Left forelimb (tissue), 1 donor: ENCODE measurements at places on chromosomes 1 and 21.

GRCh38 chr1:204692325-204692840 is 6.8 kb upstream of the LRRN2 start:
- DNase-seq: no peak

DNA sequence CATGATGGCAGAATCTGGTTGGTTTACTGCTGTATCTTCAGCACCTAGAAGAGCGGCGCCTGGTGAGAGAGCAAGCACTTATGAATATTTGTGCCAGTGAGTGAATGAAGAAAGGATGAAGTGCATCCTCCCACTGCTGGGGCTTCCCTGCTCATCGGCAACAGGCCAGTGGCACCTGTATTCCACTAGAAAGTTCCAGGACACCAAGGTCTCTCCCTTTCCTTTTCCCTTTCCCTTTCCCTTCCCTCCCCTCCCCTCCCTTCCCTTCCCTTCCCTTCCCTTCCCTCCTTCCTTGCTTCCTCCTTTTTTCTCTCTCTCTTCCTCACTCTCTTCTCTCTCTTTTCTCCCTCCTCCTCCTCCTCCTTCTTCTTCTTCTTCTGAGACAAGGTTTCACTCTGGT is 86.2 kb downstream of the DAB1 start:
- no peak for DNase-seq

DNA sequence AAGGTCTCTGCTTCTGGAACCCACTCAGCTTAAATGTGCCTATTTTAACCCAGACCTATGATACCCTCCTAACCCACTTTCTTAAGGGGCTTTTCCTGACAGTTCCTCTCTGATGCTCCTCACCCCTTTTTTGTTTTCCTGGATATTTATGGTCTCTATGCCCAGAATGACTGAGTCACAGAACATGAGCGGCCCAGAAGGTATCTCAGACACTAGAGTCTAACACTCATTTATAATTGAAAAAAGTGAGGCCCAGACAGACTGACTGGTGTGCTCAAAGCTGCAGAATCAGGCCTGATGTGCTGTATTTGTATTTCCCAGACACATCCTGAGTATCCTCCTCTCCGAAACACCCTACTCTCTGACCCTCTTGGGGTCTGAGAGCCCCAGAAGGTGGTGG is 44.0 kb downstream of the LRRC71 start:
- DNase-seq: no peak

DNA sequence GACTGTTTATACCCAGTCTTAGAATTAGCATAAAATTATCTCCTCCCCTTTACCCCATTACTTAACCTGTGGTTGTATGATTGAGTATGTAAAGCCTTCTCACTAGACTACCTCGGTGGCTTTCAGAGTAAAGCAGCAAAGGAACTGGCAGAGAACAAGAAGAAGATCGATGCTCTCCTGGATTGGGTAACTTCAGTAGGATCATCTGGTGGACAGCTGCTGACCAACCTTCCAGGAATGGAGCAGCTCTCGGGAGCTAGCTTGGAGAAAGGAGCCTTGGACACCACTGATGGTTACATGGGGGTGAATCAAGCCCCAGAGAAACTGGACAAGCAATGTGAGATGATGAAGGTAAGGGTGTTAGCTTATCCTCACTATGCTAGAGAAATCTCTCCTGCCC is 138.6 kb upstream of the BMP8A start:
- no peak for DNase-seq

DNA sequence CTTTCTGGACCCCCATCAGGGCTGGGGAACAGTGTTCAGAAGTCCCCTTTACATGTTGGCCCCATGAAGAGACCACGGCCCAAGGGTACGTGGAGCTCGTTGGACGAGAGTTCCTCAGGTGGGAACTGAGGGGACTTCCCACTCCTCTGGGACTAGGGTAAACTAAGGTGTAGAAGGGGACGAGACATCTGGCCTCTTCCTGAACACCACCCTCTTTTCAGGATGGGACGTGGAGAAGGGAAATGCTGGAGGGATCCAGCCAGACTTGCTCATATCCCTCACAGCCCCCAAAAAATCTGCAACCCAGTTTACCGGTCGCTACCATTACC is 2.0 kb downstream of the NAXE start:
- no peak for DNase-seq

GRCh38 chr1:28986306-28986910 is 72.0 kb downstream of the EPB41 start:
- DNase-seq: no peak

- DNase-seq: no peak
Observed at GRCh38 chr1:119080586-119080985, 59.9 kb downstream of the WARS2 start.

DNA sequence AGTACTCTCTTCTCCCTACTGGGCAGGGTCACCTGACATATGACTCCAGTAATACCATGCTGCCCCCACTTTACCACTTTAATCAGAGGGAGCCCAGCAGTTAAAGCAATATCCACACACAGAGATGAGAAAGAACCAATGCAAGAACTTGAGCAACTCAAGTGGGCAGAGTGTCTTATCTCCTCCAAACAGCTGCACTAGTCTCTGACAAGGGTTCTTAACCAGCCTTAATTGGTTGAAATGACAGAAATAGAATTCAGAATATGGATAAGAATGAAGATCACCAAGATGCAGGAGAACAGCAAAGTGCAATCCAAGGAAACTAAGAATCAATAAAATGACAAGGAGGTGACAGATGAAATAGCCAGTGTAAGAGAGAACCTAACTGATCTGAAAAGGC is 91.0 kb downstream of the KCNT2 start:
- DNase-seq: no peak

DNA sequence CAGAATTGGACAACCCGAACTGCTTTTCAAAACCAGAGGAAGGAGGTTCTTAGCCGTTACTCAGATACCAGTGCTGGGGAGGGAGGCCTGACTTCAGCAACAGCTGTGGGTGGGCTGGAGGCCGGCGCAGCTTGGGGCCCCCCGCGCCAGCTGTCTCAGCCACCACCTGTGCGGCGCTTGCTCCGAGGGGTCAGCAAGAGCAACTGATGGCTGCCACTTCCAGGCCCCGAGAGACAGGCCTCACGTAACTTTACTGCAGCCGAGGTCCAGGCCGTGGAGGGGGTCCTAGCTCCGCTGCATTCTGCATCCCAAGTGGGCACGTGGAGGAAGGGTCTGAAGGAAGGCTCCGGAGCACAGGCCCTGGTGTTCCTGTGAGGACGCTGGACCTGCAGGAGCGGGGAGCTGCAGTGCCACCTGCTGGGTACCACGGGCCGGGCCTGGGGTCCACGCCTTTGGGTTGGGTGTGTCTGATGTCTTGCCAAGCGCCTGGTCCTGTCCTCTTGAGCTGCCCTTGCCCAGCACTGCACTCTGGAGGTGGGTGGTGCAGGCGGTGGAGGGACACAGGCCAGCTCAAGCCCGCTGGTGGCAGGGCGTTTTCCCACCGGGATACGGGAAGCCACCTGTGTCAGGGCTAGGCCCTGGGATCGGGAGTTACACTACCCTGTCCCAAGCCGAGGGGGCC is 9.8 kb downstream of the THAP3 start:
- peak; percentile 76 for DNase-seq

GRCh38 chr1:245807306-245807705 is 652.5 kb downstream of the KIF26B start:
- DNase-seq: no peak

DNA sequence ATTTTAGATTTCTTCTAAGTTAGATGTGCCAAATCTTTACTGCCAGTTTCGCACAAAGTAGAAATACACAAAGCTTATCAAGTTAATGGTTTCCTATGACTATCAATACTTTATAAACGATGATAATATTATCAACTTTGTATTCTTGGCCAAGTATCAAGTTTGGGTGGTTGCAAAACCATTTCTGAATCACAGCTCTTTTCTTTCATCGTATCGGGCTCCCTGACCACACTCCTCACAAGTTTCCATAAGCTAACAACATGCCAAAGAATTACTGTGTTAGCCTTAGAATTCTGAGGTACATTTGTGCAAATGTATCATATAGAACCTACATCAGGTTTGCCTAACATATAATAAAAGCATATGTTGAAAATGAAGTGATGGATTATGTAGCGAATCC is 311.0 kb downstream of the KCTD3 start:
- DNase-seq: no peak

DNA sequence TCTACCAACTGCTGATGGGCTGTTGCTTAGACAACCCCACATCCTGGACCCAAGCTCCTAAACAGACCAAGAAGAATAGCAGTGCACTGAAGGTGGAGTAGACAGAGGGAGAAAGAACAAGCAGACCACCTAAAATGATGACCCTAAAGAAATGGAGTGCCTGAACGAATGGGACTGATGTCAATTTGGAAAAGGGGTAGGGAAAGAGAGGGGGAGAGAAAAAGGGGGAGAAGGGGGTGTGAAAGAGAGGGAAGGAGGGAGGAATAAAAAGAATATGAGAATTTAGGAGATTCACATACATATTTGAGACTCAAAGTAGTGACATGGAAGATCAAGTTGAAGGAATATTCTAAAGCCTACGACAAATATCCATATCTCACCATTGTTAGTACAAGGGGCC is 144.4 kb upstream of the DUSP10 start:
- no peak for DNase-seq

DNA sequence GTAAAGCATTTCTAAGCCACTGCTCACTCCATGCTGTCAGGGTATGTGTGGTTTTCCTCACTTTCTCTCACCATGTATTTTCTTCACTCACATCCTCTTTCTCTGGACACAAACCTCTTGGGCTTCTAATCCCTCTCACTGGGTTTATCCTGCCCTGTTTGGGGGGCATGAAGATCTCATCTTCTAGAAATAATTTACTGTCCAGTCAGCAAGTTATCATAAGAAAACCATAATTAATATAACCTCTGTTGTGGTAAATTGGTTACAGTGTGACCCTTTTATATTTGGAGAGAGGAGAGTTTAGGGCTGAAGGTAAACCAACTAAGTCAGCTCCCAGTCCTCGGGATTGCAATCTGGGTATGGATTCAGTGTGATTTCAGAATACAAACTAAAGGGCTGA is 213.8 kb upstream of the PROX1 start:
- no peak for DNase-seq

DNA sequence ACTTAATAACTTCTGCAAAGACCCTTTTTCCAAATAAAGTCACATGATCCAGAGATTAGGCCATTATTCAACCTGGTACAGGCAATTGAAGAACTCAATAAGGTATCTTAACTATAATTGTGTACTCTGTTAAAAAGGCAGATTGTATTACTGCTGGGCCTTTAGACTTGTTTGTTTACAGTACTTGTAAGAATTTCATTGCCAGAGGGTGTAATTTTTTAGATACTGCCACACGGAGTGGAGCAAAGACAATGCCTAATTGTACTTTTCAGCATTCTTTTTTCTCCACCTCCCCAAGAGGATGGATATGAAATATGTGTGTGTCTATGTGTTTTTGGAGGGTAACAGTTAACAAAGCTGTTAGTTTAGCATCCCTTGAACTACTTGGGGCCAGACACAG is 47.5 kb downstream of the HUNK start:
- no peak for DNase-seq

GRCh38 chr1:223353939-223354338 is 10.0 kb downstream of the SUSD4 start:
- no peak for DNase-seq

DNA sequence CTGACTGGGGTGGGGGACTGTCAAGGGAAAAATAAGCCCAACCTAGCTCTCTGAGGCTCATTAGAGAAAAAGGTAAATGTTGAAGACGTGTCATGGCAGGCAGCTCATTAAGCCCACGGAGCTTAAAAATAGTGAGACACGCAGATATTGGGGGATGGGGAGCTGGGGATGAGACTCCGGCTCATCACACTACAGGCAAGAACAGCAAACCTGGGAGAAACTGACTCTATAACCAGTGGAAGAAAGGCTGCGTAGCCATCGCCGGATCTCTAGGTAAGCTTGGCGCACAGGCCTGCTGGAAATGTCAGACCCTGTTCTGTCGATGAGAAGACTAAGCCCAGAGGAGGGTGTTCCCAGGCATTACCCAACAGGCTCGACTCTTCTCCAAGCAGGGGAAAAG is 78.0 kb downstream of the SYT2 start:
- DNase-seq: no peak

- DNase-seq: no peak
Observed at GRCh38 chr21:42681296-42682206, 28.1 kb downstream of the PDE9A start.

GRCh38 chr1:193338194-193338593 is 151.8 kb upstream of the B3GALT2 start:
- DNase-seq: no peak

GRCh38 chr1:109011335-109011734 is 30.6 kb downstream of the WDR47 start:
- no peak for DNase-seq

- DNase-seq: no peak
Observed at GRCh38 chr21:39685991-39686390, 59.0 kb upstream of the IGSF5 start.

DNA sequence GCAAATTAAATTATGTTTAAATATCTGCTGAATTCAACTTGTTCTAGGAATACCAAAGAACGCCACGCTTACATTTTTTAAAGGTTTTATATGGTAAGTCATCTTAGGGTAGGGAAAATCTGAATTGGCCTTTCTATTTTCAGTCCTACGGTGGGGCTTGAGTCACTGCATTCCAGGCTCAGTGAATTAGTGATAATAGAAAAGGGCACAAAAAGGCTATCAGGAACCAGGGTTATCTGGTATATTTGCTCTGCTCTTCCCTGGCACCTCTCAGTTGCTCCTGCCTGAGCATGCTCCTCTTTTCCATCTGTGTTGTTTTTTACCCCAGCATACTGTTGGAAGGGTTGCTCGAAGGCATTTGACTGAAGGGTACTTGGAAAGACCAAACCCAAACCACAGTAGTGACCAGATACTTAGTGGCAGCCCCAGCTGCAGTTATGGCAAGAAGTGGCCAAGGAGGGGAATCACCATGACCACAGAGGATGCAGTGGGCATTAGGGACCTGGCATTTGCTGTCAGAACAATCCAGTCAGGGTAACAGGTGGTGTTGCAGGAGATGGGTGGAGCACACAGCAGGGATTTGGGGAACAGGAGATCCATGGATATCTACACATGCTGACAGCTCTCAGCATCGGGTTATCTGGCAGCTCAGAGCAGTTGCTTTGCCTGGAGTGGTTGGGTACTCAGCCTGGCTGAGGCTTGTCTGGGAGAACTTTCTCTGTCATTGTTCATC is 2.3 kb downstream of the OVAAL start:
- no peak for DNase-seq

- DNase-seq: no peak
Observed at GRCh38 chr1:223135176-223135942, 7.7 kb downstream of the TLR5 start.

- no peak for DNase-seq
Observed at GRCh38 chr1:36223381-36223995, 755 bp upstream of the THRAP3 start.
